GM10248 (cell line): ENCODE measurements at places on chromosomes 12 and 14.

- no peak for DNase-seq
These were observed 249.9 kb downstream of the DPF3 start for GRCh38 chr14:72644038-72644437.

DNA sequence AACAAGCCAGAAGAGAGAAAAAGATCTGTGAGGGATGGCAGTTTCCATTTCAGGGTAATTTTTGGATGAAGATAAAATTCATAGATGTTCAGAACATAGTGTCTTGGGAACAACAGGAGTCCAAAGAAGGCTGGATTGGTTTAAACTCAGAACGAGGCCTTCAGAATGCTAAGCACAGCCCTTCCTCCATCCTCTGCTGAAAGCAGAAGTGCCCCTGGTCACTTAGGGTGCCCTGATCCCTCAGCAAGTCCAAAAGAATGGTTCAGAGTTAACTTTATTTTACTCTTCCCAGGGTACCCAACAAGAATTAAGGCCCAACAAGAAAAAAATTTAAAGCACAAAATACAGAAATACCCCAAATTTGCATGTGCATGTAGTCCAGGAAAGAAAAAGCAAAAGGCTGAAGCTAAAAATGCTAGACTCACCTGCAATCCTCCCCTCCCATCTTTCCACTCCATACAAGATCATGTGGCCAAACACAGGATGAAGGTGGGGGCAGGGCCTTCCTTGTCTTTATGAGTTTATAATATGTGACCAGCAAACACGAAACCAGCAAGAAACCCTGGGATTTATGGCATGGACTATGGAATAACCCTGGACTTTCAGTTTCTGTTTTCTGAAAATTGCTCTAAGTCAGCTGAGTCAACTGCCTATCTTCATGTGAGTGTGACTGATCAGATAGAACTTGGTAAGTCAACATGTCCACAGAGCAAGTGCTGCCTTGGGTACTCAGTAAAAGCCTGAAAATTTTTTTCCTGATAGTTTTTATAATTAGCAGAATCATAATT, 21.2 kb downstream of the MAX start:
- DNase-seq, result no peak

GRCh38 chr12:2161473-2161872, 108.7 kb downstream of the CACNA1C start:
- DNase-seq, result no peak

GRCh38 chr14:53947452-53948204, 9.0 kb downstream of the BMP4 start:
- DNase-seq, result no peak

- no peak for DNase-seq
These were observed 48.0 kb downstream of the TDP1 start for GRCh38 chr14:90003526-90004307.

DNA sequence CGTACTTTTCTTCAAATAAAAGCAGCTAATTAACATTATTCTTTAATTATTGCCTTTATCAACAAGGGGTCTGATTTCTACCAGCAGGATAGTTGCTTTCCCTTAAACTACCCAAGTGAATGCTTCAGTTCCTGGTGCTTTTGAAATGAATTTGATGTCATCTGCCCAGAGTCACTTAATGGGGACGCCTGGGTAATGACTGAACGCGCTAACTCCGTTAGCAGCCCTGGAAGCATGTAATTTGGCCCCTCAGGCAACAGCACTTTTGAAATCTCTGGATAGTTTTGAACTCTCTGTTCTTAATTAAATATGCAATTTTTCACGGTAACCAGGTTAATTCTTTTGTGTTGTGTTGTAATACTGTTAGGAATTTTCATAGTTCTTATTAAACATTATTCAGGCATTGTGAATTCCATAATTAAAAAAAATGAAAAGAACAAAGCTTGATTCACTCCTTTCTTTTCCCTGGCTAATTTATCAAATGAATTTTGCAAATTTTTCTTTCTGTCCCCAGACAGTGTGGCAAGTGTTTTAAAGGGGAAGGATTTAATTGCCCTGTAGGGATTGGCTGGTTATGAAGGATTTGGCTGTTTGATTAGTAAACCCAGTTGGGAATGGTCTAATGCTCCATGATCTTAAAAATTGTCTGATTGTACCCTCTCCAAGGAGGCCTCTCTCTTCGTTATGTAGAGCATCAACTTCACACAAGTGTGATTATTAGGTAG, 137.5 kb upstream of the MYL2 start:
- DNase-seq, result no peak

DNA sequence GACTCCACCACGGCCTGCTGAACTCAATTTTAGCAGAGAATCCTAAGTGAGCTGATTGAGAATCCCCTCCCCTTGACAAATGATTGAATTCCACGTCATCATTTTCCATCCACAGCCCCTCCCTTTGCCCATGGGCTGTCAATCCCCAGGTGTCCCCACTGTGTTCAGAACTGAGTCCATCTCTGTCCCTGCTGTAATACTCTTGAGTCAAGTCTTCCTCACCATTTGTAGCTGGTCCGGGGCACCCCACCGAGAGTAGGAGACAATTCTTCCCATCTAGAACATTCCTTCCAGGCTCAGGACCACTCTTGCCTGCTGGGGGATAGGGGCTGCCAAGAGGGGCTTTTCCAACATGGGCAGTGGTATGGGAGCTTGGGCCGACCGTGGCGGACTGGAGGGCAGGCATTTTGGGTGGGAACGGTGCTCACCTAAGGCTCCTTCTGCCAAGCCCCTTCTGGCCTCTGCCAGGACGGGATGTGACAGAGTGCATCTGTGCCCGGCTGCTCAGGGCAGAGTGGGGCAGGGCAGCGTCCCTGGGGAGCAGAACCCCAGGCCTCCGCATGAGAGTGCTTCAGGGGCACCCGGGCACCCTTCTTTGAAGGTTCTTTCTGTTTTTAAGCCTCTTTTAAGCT, 218.1 kb upstream of the RTL1 start:
- DNase-seq, result no peak

DNA sequence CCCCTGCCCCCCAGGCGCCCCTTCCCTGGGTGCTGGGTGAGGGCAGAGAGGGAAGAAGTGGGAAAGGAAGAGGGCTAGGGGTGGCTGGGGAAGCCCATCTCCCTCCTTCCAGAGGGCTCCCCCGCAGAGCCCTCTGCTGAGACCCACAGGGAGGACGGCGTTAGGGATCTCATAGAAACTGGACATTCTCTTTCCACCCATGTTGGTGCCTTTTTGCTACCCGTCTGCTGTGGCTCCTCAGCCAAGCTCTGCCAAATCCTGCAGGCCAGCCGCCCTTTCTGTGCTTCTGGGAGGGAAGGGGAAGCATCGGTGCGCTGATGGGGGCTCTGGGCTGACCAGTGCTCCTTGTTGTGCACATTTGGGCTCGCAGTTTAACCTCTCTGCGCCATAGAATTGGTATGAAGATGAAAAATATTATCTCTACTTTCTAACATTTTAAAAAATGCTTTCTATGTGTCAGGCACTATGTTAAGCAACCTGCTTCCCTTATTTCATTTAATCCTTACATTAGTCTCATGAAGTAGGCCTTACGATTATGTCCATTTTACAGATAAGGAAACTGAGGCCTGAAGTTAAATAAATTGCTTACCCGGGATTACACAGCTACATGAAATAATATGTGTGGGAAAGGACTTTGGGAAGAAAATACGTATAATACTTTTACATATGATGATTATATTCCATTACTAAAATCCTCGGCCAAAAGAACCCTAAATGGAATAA, 981 bp downstream of the SLC48A1 start:
- DNase-seq, result no peak

- no peak for DNase-seq
These were observed 303.2 kb upstream of the LRFN5 start for GRCh38 chr14:41303506-41303905.

GRCh38 chr14:73266317-73266716, 29.0 kb downstream of the PAPLN start:
- DNase-seq, result no peak

GRCh38 chr12:79344855-79345847, 345.6 kb downstream of the PAWR start:
- DNase-seq, result peak; percentile 22

- DNase-seq, result no peak
These were observed 117.0 kb upstream of the RFLNA start for GRCh38 chr12:124177951-124178316.

- DNase-seq, result no peak
These were observed 199.3 kb upstream of the PWP1 start for GRCh38 chr12:107486140-107486892.

GRCh38 chr12:54371328-54372112, 7.2 kb upstream of the GPR84 start:
- no peak for DNase-seq

DNA sequence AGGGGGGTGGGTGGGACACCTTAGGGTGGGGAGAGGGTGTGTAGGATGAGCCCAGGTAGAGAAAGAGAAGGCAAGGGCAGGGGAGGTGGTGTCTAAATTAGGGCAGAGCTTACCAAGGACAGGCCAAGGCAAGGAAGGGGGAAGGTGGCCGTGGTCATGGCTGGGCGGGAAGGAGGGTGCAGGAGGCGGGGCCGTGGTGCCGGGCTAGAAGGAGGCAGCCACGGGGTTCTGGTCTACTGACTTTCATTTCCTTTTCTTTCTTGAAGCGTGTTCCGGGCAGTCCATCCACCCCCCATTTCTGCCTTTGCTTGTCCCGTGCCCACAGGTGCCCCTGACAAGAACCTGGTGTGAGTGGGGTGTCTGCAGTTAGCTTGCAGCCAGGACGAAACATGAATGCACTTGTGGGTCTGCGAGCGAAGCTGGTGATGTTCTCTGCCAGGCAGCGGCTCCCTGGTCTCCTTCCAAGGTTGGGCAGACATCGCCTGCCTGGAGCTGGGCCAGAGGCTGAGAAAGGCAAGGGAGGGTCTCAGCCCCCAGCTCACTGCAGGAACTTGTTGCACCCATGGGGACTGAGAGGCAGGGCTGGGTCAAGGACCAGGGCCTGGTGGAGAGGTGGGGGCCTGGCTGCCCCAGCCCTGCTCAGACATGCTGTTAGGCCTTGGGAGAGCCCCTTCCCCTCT, 58.2 kb downstream of the KIF26A start:
- no peak for DNase-seq

DNA sequence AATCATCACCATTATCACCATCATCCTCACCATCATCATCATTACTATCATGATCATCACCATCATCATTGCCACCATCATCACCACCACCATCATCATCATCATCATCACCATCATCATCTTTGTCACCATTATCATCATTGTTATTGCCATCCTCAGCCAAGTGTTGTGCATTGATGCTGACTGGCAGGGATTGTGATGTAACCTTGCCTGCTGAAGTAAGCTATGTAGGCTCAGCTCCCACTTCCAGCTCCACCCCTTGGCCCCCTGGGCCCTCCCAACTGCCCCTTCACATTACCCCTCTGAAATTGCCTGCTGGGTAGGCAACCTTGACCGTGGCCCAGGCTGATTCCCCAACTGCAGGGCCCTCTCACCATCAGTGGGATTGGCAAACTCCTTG, 37.6 kb downstream of the SVOP start:
- DNase-seq, result no peak

DNA sequence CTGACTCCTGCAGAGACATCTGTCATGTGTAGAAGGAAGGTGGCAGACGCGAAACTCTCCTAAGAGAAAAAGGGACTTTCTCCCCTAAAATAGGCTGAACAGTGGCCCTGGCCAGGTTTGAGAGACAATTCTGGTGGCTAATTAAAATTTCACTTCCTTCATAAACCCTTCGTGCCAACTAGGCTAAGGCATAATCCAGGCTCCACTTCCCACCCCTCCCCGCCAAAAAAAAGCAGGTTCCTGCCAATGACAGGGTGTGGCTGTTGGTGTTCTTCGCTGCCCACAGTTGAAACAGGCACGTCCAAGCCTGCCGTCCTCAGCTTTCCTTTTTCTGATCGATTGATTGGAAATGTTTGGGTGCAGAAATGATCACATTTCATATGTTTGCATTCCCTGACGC, 144.6 kb downstream of the GCH1 start:
- DNase-seq, result no peak

- no peak for DNase-seq
These were observed 37.0 kb upstream of the PPFIBP1 start for GRCh38 chr12:27486961-27487360.

- DNase-seq, result no peak
These were observed 262.3 kb downstream of the NUAK1 start for GRCh38 chr12:105876396-105876927.

- DNase-seq, result no peak
These were observed 5.3 kb downstream of the BHLHE41 start for GRCh38 chr12:26119391-26119989.

GRCh38 chr12:53169644-53170043, 10.9 kb upstream of the ZNF740 start:
- no peak for DNase-seq

DNA sequence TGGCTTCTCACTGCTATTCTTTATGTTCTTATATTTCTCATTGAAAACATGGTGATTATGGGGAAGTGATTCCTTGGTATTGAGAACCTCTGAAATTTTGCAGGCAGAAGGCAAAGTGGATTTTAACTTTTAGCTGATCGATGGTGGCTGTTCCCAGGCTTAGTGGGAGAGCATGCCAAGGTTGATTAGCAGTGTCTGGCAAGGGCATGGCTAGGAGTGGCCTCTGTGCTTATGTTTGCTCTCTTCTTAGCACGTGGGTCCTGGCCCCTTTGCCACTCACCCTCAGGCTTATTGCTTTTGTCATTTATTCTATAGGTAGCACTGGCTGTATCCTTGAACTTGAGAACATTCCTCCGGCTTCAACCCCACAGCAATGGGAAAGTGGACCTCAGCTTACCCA, 2.1 kb downstream of the MVK start:
- DNase-seq, result no peak

- no peak for DNase-seq
These were observed 43.0 kb upstream of the NTF3 start for GRCh38 chr12:5388581-5389535.

DNA sequence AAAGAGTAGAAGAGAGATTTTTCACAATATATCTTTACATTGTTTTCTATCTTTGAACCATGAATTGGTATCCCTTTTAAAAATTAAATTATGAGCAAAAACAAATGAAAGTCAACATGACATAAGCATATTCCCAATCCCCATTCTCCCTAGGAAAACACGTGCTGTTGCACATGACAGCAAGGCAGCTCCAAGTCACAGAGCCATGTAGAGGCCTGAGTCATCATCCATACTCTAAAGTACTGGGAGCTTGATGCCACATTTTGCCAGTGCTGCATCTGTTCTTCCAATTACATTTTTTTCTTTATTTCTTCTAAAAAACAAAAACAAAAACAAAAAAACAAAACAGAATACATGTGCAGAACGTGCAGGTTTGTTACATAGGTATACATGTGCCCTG, 115.2 kb downstream of the ITPR2 start:
- DNase-seq, result no peak

DNA sequence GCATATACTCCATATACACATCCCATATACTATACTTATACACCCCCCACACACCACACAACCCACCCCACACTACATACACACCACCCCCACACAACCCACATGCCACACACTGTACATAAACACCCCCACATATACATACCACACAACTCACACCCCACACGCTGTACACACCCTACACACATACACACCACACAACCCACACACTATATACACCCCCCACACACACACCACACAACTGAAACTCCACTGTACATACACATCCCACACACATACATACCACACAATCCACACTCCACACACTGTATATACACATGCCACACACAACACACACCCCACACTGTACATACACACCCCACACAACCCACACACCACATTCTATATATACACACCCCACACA, 81.0 kb downstream of the NOC4L start:
- DNase-seq, result no peak
